NCI-H69 (cell line): ENCODE measurements at places on chromosomes 6 and 20.
A peak's percentile ranks its signal among the peaks of the same experiment; 100 is the strongest.

DNA sequence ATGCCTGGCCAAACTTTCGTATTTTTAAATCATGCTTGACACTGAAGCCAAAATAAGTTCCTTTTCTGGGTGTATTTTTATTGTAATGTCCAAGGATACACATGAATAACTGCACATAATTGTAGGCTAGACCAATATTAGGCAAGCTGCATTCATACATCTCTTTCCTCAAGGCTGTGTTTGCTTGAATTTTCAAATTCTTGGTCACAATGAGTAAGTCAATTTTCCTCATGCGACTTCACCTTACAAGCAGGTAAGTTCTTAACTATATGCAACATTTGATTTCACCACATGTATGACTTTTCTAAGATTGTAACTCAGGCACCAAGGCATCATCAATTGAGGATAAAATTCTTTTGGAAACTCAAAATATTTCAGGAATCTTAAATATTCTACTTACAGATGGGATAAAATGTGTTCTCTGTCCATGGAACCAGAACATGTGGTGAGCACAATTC is 112.4 kb upstream of the ZNF217 start:
- no peak for DNase-seq

DNA sequence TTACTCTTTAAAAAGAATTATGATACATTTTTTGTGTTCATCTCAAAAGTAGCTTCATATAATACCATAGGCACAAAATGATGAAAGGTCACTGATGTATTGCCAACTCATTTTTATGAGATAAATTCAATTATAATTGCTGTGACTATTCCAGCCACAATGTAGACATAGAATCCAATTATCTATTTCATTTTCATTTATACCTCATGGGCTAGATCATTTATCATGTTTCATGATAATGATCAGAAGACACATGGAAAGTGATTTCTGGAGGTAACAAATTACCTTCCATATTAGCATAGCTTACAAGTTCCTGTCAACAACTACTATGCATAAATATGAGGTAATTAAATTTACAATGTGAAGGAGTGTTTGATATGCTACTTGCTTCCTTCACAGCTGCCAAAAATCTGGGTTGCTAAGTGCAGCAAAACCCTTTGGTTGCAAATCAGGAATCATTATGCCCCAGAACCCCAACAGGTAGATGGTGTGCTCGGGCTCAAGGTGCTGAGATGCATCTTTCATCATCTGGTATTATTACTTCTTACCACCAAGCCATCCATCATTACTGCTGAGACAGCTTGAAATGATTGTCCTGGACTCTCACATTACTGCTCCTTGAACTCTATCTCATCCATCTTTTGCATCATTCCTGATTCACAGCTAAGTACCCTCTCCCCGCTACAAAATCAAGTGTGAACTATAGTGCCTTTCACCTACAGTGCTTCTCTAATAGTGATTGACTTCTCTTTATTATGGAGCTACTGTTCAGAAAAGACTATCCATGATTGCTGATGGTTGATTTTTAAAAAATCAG is 306.0 kb upstream of the THEMIS start:
- peak; percentile 92 for DNase-seq

- DNase-seq = no peak
Observed at GRCh38 chr6:151698931-151699700, 108.4 kb upstream of the ESR1 start.

- peak; percentile 91 for DNase-seq
Observed at GRCh38 chr20:25280051-25280573, 32.2 kb downstream of the PYGB start.

DNA sequence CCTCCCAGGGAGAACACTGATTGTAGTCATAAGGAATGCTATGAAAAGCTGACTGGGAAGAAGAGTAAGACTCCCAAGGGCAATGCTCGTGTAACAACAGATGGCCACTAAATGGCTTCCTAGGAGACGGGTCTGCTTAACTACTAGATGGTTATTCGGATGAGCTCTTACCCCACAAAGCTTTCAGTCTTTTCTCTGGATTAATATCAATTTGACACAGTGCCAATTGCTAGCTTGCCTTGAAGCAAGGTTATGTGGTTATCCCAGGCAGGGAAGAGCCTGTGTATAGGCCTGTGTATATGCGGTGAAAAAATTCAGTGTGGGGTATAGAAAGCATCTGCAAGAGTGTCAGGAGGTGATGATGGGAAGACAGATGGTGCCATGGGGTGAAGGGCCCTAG is 86.4 kb upstream of the NOX3 start:
- DNase-seq = peak; percentile 83

GRCh38 chr6:151239603-151240035 is at the start of gene AKAP12:
Gene AKAP12, plus strand, starts transcription at chr6:151239967. Its CDS starts 596 bp downstream, at chr6:151240563.
- no peak for DNase-seq

GRCh38 chr20:47349365-47350180 is 6.9 kb downstream of the ZMYND8 start:
- no peak for DNase-seq

GRCh38 chr6:56649782-56650181 is 7.1 kb upstream of the DST start:
- DNase-seq = no peak

DNA sequence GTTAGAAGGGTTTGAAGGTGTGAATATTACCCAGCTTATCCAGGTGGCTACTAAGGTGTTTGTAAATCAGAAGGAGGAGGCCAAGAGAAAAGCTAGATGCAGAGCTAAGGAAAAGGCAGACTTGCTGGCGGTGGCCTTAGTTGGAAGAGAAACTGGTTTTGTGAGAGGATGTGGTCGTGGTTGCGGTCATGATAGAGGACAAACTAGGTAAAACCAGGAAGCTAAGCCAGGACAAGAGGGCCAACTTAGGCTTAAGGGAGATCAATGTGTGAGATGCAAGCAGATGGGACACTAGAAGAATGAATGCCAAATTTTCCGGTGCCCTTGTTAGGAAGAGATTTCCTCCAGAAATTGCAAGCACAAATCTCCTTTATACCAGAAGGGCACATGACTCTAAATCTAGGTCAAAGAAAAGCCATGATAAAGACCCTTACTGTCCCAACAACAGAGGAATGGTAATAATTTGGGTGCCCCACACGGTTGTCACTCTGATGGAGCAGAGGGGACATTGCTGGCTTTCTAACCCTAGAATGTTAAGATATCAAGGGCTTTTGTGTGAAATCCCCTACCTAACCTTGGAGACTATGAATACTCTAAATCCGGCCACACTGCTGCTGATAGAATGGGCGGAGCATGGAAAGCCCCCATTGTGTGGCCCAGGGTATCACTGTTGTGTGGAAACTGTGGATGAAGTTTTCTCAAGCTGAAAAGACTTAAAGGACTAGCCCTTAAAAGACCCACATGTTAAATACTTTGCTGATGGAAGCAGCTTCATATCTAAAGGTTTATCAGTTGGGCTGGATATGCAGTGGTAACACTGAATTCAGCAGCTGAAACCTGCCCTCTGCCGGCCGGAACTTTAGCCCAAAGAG is 7.8 kb downstream of the IL22RA2 start:
- peak; percentile 56 for DNase-seq

- no peak for DNase-seq
Observed at GRCh38 chr20:59451066-59451630, 150.7 kb downstream of the EDN3 start.

DNA sequence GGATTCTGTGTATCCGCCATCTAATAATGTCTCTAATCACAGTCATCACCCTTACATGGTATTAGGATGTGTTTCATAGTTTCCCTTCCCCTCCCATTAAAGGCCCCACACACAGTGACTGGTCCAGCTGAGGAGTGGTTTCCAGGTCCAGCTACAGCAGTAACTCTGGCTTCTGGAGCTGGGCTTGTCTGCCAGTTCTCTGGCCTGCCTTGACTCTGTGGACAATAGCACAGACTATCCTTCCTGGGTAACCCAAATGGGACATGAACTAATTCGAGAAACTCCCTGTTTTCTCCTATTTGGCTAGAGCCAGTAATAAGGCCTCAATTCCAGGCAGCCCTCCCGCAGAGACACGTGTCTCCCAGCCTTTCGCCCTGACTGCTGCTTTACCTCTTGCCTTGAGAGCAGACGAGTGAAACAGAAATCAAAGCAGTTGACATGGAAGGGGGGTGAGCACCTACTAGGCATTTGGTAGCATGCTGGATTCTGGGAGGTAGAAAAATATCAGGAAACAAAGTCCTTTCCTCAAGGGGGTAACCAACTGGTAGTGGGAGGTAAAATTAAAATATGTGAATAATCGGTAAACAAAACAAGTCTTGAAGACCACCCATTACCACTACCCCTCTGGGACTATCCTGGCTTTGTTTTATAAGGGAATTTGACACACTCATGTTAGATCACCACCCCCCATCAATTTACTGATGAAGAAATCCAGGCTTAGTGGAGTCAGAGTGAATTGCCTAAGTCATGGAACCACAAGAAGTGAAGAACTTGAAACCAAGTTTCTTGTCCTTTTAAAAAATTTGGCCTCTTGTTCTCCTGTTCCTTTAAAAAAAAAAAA is 1.2 kb downstream of the TRAF3IP2 start:
- no peak for DNase-seq

DNA sequence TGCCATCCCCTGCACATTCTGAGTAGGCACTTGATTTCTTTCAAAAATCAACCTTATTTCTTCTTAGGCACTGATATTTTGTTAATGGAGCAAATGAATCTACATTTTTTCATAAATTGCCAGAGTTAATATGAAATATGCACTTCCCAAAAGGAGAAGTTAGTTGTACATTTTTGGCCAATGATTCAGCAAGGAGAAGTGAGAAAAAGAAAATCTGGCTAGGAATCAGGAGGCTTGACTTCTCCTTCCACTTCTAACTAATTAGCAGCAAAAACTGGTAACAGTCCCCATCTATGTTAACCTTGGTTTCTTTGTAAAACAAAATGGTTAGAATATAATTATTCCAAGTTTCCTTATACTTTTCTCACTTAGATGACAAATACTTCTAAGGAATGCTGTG is 7.0 kb upstream of the DSE start:
- DNase-seq = no peak

DNA sequence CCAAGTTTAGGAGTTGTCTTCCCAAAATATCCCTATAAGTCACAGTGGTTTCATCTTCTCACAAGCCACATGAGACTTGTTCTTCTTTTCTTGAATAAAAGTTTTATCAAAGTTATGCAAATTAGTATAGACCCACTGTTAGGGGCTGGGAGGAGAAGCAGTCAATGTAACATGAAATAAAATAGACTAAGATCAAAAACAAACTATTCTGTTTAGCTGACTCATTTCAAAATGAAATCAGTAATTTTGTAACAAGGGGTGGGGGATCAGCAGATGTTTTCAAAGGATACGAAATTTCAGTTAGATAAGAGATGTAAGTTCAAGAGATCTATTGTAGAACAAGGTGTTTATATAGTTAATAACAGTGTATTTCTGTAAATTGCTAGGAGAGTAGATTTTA is 339.6 kb upstream of the PRDM1 start:
- no peak for DNase-seq

DNA sequence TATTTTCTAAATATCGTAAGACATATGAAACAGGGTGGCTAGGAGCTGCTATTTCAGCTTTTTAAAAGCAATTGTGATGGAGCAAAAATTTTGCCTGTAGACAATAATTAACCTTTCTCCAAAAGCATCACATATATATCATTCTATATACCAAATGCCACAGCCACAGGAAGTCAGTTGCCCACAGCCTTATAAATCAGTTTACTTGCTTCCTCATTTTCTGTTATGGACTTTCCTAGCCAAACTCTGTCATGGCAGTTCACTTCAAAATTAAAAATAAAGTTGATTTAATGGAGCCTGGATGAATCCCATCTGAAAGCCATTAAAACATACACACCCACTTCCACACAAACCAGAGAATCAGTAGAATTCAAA is 93.4 kb upstream of the NHSL1 start:
- DNase-seq = no peak

GRCh38 chr6:78831492-78831891 is 35.9 kb upstream of the IRAK1BP1 start:
- no peak for DNase-seq

- DNase-seq = no peak
Observed at GRCh38 chr6:112760831-112761230, 413.7 kb downstream of the RFPL4B start.

DNA sequence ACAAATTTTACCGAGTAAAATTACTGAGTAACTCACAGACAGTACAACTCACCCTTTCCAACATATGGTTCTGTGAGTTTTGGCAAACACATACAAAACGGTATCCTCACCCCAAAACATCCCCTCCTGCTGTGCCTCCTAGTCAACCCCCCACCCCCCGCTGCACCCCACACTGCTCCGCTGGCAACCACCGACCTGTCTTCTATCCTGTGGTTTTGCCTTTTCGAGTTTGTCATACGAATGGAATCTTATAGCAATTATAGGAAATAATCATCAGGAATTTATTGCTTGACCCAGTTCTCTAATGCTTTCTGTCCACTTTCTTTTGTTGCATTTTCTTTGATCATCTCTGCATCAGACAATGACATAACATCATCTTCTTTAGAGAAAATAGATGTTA is 312.3 kb downstream of the KIF16B start:
- DNase-seq = no peak

- DNase-seq = no peak
Observed at GRCh38 chr20:42639140-42639539, 550.6 kb downstream of the PTPRT start.

DNA sequence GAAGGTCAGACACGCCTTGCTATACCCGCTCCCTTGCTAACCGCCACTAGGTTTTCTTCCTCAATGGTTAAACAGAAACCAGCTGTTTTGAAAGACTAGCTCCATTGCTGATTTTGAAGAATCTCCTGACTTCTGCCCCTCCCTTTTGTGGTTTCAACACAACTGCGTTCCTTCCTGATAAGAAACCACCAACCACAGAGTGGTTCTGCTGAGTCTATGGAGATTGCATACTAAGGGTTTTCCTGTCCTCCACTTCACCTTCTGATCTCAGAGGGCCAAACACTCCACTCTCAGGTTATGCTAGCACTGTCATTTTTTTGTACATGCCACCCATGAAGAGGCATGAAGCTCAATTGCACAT is 207.9 kb downstream of the MYLK4 start:
- no peak for DNase-seq

- DNase-seq = peak; percentile 65
Observed at GRCh38 chr6:36649701-36650484, 28.6 kb upstream of the CDKN1A start.

GRCh38 chr6:106579281-106579680 is 50.0 kb downstream of the RTN4IP1 start:
- DNase-seq = no peak

DNA sequence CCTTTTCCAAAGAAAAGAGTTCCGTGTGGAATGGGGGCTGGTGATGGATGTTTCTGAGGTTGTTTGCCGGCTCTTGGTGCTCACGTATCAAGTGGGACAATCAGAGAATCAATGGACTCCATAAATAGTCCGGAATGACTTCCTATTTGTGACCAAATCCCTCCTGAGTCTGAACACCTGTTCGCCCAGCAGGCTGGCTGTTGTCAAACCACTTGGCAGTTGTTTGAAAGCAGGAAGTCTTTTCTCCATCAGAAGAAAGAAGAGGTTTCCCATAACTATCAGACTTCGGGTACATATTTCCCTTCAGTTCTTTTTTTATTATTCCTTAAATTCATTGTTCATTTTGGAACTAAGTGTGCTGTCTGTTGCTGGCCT is 154.7 kb upstream of the RIN2 start:
- DNase-seq = peak; percentile 27

GRCh38 chr20:33769043-33769442 is 37.2 kb downstream of the ZNF341 start:
- DNase-seq = no peak
